Cardiac atrium fibroblast (primary cell): ENCODE measurements at places on chromosomes 16 and 17. TPM values are rescaled to one million over a fixed set of nuclear protein-coding genes. Genes with fewer than 3 reads are reported as not detected.

Gene CFAP97D1
- not detected in 2 replicates for total RNA-seq

Gene NLRC3
- total RNA-seq = under 0.01 TPM in 1 of 2 replicates, not detected in the other

Gene CIITA
- total RNA-seq = 0.49 TPM in 1 of 2 replicates, not detected in the other

Gene NPIPB9
- not detected in 2 replicates for total RNA-seq

Gene SULT1A2
- 4.7 and 5.5 TPM in 2 replicates for total RNA-seq

Gene ATP2A1
- under 0.01 TPM in 1 of 2 replicates, not detected in the other for total RNA-seq

Gene NOD2
- not detected in 2 replicates for total RNA-seq

Gene TBC1D3C
- total RNA-seq = 0.54 TPM in 1 of 2 replicates, not detected in the other

Gene IGF2BP1
- total RNA-seq = under 0.01 and 0.32 TPM in 2 replicates

Gene SGCA
- total RNA-seq = not detected in 2 replicates

Gene TBC1D28
- not detected in 2 replicates for total RNA-seq
